ENCODE measurements at places on chromosomes 16 and 17. TPM values are rescaled to one million over a fixed set of nuclear protein-coding genes. Genes with fewer than 3 reads are reported as not detected.
A peak's percentile ranks its signal among the peaks of the same experiment; 100 is the strongest.

- H3K36me3 ChIP-seq, result peaks cover 80% of the 10 kb centered on the region
- no peak overlapping the region for H3K4me3 ChIP-seq
- no peak for DNase-seq
- H3K4me1 ChIP-seq, result peaks cover 69% of the 10 kb centered on the region
- peak overlapping the region; percentile 47 for H3K27ac ChIP-seq
Observed at GRCh38 chr17:40022961-40023541, 7.8 kb downstream of the CSF3 start.

GRCh38 chr16:1407753-1408152, 6.8 kb downstream of the UNKL start:
- H3K4me1 ChIP-seq, result peaks cover 15% of the 10 kb centered on the region
- peak; percentile 72 for DNase-seq
- no peaks in the 10 kb centered on the region for H3K27me3 ChIP-seq
- peak overlapping the region; percentile 70 for H3K27ac ChIP-seq
- peak overlapping the region; percentile 69 for H3K4me3 ChIP-seq

EXOC3L1 gene
- 7.6 TPM for total RNA-seq

ARHGDIG gene
- 1.0 TPM for total RNA-seq

BRIP1 gene
- total RNA-seq, result 5.1 TPM

NPIPB2 gene
- total RNA-seq, result 2.5 TPM

DNA sequence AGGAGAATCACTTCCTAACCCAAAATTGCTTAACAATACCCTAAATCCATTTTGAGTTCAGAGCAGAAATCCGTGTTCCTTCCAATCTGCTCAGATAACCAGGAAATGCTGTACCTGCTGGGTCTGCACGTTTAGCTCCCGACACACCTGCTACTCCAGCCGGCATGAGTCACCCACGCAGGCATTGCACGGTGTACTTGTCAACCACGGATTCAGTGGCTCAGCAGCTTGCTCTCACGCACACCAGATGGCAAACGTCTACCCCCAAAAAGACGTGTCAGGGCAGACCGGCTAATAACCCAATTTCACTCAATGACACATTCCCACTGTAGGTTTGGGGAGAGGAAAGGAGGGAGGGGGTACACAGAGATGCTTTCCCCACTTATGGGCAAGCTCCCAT, 468.1 kb downstream of the SOX9 start:
- H3K27ac ChIP-seq, result no peak overlapping the region
- no peak for DNase-seq
- H3K36me3 ChIP-seq, result no peaks in the 10 kb centered on the region
- H3K4me3 ChIP-seq, result no peak overlapping the region

DNA sequence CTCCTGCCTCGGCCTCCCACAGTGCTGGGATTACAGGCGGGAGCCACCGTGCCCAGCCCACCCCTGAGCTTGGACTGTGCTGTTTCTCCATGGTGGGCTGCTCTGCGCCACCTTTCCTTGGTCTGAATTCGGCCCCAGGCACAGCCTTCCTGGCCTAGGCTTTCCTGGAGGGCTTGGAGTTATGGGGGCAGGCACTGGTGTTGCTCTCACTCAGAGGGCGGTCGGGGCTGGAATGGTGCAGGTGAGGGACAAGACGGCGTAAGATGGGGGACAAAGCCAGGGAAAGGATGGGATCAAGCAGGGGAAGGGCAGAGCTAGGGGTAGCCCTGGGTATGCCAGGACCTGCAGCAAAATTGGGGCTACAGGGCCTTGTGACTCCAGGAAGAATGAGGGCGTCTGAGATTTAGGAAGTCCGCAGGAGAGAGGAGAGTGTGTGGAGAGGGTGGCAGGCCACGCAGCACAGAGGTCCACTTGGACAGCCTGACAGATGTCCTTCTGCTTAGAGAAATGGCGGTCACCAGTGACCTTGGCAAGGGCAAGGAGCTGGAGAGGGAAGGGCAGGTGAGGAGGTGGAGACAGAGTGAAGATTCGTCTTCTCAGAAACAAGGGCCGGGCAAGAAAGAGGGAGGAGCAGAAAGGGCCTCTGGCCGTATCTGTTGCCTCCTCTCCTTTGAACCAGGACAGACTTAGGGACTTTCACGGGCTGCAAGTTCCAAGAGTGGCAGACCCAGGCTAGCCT, 1.6 kb upstream of the ATP6V0C start:
- H3K4me3 ChIP-seq, result no peak overlapping the region
- peaks cover 12% of the 10 kb centered on the region for H3K36me3 ChIP-seq
- peaks cover 76% of the 10 kb centered on the region for H3K4me1 ChIP-seq
- DNase-seq, result peak; percentile 19
- H3K27ac ChIP-seq, result peak overlapping the region; percentile 92

GRCh38 chr17:33889766-33890165, 365.3 kb upstream of the CCL2 start:
- no peak overlapping the region for H3K4me3 ChIP-seq
- H3K4me1 ChIP-seq, result no peaks in the 10 kb centered on the region
- H3K36me3 ChIP-seq, result no peaks in the 10 kb centered on the region
- no peak overlapping the region for H3K27ac ChIP-seq

DNA sequence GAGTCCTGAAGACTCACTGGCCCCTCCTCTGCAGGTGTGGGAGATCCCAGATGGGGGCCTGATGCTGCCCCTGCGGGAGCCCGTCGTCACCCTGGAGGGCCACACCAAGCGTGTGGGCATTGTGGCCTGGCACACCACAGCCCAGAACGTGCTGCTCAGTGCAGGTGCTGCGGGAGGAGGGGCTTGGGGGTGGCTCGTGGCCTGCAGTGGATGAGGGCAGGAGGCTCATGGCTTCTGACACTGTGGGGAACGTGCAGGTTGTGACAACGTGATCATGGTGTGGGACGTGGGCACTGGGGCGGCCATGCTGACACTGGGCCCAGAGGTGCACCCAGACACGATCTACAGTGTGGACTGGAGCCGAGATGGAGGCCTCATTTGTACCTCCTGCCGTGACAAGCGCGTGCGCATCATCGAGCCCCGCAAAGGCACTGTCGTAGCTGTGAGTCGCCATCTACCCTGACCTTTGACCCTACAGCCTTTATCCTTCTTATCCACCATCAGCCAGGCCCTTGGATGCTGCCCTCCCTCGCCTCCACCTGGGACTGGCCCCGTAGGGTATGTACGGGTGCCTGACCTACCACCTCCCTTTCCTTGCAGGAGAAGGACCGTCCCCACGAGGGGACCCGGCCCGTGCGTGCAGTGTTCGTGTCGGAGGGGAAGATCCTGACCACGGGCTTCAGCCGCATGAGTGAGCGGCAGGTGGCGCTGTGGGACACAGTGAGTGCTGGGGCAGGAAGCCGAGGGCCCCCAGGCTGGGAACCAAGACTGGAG, 3.6 kb downstream of the CORO1A start:
- peaks cover 3% of the 10 kb centered on the region for H3K36me3 ChIP-seq
- DNase-seq, result peak; percentile 36
- no peak overlapping the region for H3K27ac ChIP-seq
- no peak overlapping the region for H3K4me3 ChIP-seq
- peaks cover 3% of the 10 kb centered on the region for H3K27me3 ChIP-seq
- peaks cover 27% of the 10 kb centered on the region for H3K4me1 ChIP-seq

GRCh38 chr17:56917559-56918296, 3.9 kb upstream of the TRIM25 start:
- no peak overlapping the region for H3K27ac ChIP-seq
- no peaks in the 10 kb centered on the region for H3K36me3 ChIP-seq
- no peaks in the 10 kb centered on the region for H3K27me3 ChIP-seq
- no peak overlapping the region for H3K4me3 ChIP-seq

DNA sequence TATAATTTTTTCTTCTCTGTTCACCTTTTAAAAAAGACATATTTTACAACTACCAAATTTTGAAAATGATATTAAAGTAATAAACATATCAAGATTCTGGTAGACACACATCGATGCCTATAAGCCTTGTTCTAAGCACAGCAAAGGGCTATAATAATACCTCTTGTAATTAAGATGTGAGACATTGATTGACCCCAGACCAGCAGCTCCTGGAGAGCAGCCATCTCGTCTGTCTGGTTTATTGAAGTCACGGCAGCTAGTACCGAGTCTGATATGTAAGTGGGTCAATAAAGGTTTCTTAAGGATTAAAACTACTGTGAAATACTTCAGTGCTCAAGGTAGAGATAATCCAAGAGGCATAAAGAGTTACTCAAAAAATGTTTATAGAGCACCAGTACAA, 76.1 kb downstream of the C17orf58 start:
- DNase-seq, result no peak
- H3K27ac ChIP-seq, result no peak overlapping the region
- H3K4me1 ChIP-seq, result no peaks in the 10 kb centered on the region
- H3K4me3 ChIP-seq, result no peak overlapping the region
- H3K36me3 ChIP-seq, result peaks cover 51% of the 10 kb centered on the region

- peaks cover 29% of the 10 kb centered on the region for H3K4me1 ChIP-seq
- H3K27ac ChIP-seq, result no peak overlapping the region
- H3K36me3 ChIP-seq, result no peaks in the 10 kb centered on the region
- H3K4me3 ChIP-seq, result no peak overlapping the region
Observed at GRCh38 chr17:60141111-60142018, 8.4 kb upstream of the CA4 start.

WDR59 gene
- total RNA-seq, result 22.3 TPM

GRCh38 chr17:74918906-74919305, 4.1 kb downstream of the USH1G start:
- peaks cover 19% of the 10 kb centered on the region for H3K4me1 ChIP-seq
- H3K4me3 ChIP-seq, result no peak overlapping the region
- no peak overlapping the region for H3K27ac ChIP-seq
- DNase-seq, result no peak
- H3K27me3 ChIP-seq, result peaks cover 57% of the 10 kb centered on the region
- no peaks in the 10 kb centered on the region for H3K36me3 ChIP-seq

- peaks cover 24% of the 10 kb centered on the region for H3K36me3 ChIP-seq
- no peak overlapping the region for H3K27ac ChIP-seq
- H3K27me3 ChIP-seq, result no peaks in the 10 kb centered on the region
- peaks cover 43% of the 10 kb centered on the region for H3K4me1 ChIP-seq
Observed at GRCh38 chr17:1725642-1726511, 1.4 kb downstream of the WDR81 start.

PRSS33 gene
- not detected for total RNA-seq

DNA sequence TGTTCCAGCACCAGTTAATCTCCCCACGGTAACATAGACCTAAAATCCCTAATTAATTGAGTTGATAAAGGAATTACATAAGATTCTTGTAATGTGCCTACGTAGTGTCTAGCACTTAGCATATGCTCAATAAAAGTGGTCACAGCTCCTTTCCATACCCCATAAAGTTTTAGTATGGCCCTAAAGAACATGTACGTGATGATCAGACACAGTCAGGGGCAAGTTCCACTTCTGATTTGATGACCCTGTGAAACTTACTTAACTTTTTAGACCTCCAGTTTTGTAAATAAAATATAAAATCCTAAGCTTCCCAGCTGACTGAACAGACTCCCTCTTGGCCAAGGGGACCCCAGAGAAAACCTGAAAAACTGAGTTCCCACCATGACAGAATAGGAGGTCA, 391.3 kb upstream of the ERCC4 start:
- no peak for DNase-seq
- no peak overlapping the region for H3K27ac ChIP-seq
- H3K4me3 ChIP-seq, result no peak overlapping the region
- no peaks in the 10 kb centered on the region for H3K36me3 ChIP-seq
- no peaks in the 10 kb centered on the region for H3K27me3 ChIP-seq
- H3K4me1 ChIP-seq, result no peaks in the 10 kb centered on the region

CLEC18A gene
- 0.44 TPM for total RNA-seq

MYH2 gene
- 42.5 TPM for total RNA-seq

- no peaks in the 10 kb centered on the region for H3K27me3 ChIP-seq
- H3K27ac ChIP-seq, result no peak overlapping the region
- DNase-seq, result no peak
Observed at GRCh38 chr16:84498223-84498610, 6.2 kb downstream of the MEAK7 start.

All from muscle of leg (tissue), 16 donors.